Fibroblast of gingiva (primary cell): ENCODE measurements at places on chromosomes 11 and 22.
A peak's percentile ranks its signal among the peaks of the same experiment; 100 is the strongest.

DNA sequence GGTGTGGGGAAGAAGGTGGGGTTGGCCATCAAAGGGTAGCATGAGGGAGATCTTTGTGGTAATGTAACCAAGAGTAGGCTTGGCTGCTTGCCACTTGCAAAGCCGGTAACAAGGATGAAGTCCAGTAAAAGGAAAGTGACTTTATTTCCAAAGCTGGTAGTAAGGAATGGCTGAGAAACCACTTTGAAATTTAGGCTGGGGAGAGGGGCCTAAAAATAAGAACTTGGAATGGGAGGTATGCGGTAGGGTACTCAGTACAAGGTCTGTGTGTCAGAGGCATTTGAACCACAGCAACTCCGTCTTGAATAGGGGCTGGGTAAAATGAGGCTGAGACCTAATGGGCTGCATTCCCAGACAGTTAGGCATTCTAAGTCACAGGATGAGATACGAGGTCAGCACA, 216.0 kb upstream of the ISX start:
- DNase-seq, result no peak

GRCh38 chr22:37020192-37020479, 594 bp downstream of the MPST start:
- DNase-seq, result peak; percentile 50

DNA sequence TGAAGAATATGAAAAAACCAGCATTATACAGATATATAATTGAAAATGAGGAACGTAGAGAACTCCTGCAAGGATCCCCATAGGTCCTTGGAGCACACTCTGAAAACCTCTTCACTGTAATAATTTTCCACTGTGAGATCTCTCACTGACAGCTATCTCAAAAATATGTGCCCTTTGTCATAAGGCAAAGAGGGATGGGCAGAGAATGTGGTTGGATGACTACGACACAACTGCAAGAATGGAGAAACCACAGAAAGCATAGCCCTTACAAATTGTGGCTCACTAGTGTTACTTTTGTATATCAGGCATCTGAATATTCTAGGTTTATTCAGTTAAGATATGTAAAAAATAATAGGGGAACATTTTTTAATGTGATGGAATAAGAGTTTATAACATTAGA, 7.9 kb upstream of the CTSC start:
- DNase-seq, result no peak

- DNase-seq, result no peak
Observed at GRCh38 chr22:50696251-50696798, 23.7 kb downstream of the SHANK3 start.

DNA sequence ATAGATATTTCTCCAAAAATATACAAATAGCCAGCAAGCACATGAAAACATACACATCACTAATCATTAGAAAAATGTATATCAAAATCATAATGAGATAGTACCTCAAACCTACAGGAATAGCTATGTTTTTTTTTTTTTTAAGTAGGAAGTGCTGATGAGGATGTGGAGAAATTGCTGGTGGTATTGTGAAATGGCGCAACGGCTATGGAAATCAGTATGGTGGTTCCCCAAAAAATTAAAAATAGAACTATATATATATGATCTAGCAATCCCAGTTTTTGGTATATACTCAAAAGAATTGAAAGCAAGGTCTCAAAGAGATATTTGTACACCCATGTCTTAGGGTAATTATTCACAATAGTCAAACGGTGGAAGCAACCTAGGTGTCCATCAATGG, 46.0 kb upstream of the HIPK3 start:
- DNase-seq, result no peak

DNA sequence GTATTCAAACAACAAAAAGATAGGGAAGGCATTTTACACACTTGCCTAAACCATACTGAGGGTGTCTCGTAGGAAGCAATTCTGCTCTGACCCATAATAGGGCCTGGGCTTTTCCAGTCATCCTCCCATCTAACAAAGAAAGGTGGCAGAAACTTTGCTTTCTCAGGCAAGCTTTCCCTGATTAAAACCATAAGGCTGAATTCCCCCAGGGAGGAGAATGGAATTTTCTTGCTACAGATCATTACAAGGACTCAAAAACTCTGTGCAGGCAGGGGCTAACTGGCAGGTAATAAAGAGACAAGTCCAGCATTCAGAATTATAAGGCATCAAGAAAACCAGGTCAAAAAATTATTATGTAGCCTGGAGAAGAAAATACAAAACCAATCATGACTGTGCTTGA, 90.4 kb downstream of the RBFOX2 start:
- peak; percentile 62 for DNase-seq

DNA sequence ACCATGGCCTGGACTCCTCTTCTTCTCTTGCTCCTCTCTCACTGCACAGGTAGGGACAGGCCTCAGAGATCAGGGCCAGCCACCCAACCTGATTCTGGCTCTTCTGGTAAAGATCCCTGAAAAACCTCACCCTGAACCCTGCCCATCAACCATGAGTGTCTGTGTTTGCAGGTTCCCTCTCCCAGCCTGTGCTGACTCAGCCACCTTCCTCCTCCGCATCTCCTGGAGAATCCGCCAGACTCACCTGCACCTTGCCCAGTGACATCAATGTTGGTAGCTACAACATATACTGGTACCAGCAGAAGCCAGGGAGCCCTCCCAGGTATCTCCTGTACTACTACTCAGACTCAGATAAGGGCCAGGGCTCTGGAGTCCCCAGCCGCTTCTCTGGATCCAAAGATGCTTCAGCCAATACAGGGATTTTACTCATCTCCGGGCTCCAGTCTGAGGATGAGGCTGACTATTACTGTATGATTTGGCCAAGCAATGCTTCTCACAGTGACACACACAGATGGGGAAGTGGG, 80.9 kb downstream of the ZNF280B start:
- DNase-seq, result no peak

DNA sequence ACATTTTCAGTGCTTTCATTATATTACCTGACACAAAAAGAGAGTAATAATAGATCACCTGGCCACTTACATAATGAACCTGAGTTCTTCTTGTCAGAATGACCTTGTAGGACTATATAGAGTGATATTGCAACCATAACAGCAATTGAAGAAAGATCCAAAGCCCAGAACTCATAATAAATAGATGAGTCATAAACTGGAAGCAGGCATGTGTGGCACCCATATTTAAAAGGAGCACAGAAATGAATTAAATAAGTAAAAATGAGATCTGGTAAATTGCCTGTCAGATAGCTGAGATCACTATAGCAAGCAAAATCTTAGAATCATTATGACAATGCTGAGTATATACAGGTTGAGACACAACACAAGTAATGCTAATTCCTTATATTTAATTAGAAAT, 331.8 kb downstream of the AASDHPPT start:
- DNase-seq, result peak; percentile 3

- DNase-seq, result no peak
Observed at GRCh38 chr11:127236776-127237175, 236.2 kb upstream of the KIRREL3 start.

DNA sequence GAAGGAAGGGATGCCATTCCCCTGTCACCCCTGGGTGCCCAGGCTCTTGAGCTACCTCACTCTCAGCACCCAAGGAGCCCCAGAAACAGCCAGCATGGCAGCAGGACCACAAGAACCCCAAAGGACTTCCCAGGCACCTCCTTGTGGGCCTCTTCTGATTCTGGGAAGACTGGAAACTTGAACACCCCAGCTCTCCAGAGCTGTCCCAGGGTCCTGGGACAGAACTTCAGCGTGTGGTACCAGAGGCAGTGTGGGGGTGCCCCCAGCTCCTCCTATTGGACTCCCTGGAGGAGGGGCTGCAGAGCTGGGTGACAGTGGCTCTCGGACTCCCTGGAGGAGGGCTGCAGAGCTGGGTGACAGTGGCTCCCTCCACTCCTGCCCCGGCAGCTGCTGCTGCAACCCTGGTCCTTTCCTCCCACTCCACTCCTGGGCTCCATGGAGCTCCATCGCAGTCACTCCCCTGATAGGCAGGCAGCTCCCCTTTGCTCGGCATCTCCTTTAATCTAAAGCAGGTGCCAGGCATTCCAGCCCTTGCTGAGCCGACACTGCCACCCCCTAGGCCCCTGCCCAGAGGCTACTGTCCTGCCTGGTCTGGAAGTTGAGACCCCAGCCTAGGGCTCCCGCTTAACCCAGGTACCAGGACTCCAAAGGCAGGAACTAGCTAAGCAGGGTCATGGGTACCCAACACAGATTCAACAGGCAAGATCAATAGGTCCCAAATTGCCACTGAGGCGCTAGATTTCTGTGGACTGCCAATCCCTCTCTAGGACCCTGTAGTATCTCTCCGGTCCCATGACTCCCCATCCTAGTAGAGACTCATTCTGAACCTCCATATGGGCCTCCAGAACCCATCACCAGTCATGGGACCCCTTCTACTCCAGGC, 2.7 kb downstream of the BCL9L start:
- DNase-seq, result no peak

DNA sequence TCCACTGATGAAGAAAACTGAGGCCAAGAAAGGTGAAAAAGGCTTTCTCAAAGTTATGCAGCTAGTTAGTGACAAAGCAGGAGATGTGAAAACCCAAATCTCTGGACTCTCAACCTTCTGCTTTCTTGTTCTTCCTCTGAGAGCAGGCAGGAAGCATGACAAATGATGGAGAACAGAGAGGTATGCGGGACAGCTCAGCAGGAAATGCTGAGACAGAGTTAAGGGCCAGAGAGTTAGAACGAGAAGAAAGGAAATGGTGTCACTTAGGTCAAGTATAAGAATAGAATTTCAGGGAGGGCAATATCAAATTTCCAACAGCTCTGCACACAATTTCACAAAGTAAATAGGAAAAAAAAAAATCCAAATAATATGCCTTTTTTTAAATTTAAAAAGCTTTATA, 67.6 kb upstream of the ARHGAP42 start:
- DNase-seq, result no peak

DNA sequence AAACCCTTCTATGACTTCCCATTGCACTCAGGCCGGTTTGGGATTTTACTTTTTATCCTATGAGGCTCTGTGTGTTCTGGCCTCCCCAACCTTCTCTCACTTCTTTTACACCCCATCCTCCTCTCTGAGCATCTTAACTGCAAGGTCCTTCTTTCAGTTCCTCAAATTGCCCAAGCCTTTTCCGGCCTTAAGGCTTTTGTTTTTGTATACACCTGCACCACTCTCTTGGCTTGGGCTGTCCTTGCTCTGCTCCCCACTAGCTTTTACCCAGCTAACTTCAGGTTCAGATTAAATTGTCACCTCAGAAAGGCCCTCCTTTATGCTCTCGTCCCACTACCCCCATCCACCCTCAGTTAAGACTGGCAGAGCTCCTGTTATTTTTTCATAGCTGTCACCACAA, 55.5 kb downstream of the FAM83F start:
- no peak for DNase-seq

GRCh38 chr11:112555491-112556364, 295.1 kb upstream of the PLET1 start:
- no peak for DNase-seq

DNA sequence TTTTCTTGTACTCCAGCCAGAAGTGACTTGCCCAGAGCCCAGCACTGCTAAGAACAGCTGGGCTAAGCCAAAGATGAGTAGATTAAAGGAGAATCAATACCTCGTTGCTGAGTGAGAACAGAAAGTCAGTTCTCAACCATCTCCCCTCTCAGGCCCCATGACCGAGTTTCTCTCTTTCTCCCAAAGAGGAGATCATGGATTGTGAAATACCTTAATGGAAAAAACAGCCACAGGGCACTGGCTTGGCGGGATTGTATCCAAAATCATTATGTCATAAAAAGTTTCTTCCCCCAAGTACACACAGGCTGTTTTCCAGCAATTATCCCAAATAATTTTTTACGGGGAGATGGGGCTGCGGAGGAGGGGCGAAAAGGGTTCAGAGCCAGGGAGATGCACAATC, 111.8 kb upstream of the TMEM45B start:
- DNase-seq, result peak; percentile 14

- no peak for DNase-seq
Observed at GRCh38 chr22:20204311-20204710, 53.5 kb upstream of the CCDC188 start.

GRCh38 chr11:69131121-69131566, 24.6 kb upstream of the SMIM38 start:
- DNase-seq, result no peak

DNA sequence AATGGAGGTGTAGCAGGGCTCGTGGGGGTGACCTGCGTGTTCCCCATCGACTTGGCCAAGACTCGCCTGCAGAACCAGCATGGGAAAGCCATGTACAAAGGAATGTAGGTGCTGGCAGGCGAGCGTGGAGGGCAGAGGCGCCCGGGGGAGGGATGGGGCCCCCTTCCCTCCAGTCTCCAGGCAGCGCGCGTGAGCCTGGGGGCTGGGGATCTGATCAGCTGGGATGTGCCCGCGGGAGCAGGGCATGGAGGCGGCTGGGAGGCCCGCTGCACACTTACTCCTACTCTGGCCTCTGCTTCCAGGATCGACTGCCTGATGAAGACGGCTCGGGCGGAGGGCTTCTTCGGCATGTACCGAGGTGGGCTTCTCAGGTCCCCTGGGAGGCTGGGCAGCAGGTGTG, 17.8 kb downstream of the SLC25A18 start:
- DNase-seq, result no peak

DNA sequence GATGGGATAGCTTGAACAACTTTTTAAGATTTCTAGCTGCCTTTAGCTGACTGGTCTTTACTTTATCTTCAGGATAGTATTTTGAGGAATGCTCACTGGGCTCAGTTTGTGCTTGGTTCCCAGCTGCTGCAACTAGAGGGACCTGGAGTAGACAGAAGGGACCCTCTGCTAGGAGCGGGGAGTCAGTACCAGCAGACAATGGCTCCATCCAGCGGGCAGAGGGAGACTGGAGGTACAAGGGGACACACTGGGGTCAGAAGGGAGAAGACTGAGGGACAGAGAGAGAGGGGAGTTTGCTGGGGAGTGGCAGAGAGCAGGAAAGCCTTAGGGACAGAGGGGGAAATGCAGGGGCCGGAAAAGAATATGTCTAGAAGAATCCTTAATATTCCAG, 22.0 kb upstream of the ACER3 start:
- no peak for DNase-seq

DNA sequence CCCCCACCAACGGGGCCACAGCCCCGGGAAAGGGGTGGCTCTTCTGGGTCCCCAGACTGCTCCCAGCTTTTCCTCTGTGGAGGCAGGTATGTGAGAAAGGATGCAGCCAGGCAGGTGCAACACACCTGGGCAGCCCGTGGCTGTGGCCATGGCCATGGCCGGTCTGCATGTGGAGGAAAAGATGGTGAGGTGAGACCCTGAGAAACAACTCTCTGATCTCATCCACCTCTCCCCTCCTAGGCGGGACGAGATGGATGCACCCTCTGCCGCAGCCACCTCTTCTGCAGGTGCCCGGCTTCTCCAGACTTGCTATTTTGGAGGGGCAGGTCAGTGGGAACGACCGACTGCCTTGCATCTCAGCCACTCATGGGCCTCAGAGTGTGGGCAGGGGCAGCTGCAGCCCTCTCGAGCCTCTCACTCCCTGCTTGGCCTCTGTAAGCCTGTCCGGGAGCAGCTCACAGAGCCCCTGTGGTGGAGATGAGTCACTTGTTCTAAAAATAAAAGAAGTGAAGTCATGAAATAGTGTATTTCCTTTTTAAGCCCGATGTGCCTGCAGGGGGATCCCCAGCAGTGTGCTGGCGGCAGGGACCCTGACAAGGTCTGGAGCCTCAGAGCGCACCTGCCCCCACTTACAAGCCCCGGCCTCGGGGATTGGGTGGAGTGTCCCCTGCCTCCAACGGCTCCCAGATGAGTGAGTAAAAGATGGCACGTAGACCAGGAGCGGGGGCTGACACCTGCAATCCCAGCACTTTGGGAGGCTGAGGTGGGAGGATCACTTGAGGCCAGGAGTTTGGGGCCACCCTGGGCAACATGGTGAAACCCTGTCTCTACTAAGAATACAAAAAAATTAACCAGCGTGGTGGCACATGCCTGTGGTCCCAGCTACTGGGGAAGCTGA, 10.7 kb downstream of the SMIM38 start:
- DNase-seq, result peak; percentile 45

GRCh38 chr11:86303257-86303656, 1.2 kb downstream of the HIKESHI start:
- no peak for DNase-seq

GRCh38 chr11:65493367-65494176, 5.3 kb upstream of the MALAT1 start:
- peak; percentile 93 for DNase-seq
